ENCODE measurements at places on chromosomes 5 and 9.

- no peak for DNase-seq
These were observed 96.6 kb downstream of the GALNT10 start for GRCh38 chr5:154287136-154287535.

- DNase-seq = no peak
These were observed 20.7 kb downstream of the TCF7 start for GRCh38 chr5:134135091-134135655.

DNA sequence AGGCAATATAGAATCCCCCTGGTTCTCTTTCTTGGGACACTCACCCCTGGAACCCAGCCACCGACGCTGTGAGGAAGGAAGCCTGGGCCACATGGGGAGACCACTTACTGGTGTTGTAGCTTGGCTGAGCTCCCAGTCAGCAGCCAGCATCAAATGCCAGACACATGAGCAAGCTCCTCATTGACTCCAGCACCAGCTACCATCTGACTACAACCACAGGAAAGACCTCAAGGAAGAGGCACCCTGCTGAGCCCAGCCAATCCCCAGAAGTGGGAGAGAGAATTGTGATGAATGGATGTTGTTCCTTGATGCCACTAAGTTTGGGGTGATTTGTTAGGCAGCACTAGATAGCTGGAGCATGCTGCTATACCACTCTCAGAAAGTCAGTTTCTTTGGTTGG is 36.0 kb downstream of the BNIP1 start:
- DNase-seq = peak; percentile 6

DNA sequence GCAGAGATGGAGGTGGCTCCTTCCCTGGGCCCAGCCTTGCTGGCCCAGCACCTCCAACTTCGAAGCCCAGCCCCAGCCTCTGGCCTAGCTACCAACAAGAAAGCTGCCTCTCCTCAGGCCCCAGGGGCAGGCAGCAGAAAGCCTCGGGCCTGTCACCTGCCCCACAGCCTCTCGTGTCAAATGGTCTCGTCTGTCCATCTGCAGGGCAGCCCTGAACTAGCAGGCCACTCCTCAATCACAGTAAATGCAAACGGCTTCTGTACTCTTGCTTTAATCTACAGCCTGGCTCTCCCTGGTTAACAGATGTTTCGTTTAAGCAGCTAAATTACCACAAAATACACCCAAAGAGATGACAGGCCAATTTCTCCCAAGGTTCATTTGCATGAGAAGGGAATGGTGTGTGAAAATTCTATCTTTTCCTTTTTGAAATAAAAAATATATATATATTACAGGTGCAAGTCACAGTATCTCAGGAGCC is 21.5 kb downstream of the VAV2 start:
- no peak for DNase-seq

- DNase-seq = no peak
These were observed 660.3 kb downstream of the TLR4 start for GRCh38 chr9:118364266-118365106.

GRCh38 chr9:89712283-89712682 is 107.5 kb downstream of the GADD45G start:
- DNase-seq = no peak

DNA sequence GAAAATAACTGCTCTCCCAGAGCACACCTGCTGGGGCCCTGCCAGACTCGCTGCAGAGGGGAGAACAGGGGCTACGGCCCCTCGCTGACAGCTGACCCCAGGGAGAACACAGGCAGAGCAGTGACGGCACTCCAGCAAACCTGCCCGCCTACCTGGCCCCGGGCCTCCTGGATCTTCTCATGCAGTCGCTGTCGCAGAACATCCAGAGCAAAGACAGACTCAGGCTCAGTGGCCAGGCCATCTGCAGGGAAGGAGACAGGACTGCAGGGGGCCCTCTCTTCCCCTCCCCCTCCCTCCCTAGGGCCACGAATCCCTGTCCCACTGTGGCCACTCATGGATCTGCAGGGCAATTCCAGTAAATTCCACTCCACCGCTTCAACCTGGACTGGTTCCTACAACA is 2.4 kb downstream of the SURF6 start:
- no peak for DNase-seq

Data from NCI-H2171 treated with DMSO at 0.1 percent for 48 hours (cell line).